Activated naive CD8-positive, alpha-beta T cell treated with anti-CD3 and anti-CD28 coated beads for 36 hours (primary cell): ENCODE measurements at places on chromosomes 3 and 15. TPM values are rescaled to one million over a fixed set of nuclear protein-coding genes. Genes with fewer than 3 reads are reported as not detected.
A peak's percentile ranks its signal among the peaks of the same experiment; 100 is the strongest.

- H3K4me3 ChIP-seq = no peak overlapping the region
- H3K27ac ChIP-seq = no peak overlapping the region
- H3K4me1 ChIP-seq = peaks cover 15% of the 10 kb centered on the region
Measured at GRCh38 chr15:82963471-82964341, 11.2 kb upstream of the HOMER2 start.

DNA sequence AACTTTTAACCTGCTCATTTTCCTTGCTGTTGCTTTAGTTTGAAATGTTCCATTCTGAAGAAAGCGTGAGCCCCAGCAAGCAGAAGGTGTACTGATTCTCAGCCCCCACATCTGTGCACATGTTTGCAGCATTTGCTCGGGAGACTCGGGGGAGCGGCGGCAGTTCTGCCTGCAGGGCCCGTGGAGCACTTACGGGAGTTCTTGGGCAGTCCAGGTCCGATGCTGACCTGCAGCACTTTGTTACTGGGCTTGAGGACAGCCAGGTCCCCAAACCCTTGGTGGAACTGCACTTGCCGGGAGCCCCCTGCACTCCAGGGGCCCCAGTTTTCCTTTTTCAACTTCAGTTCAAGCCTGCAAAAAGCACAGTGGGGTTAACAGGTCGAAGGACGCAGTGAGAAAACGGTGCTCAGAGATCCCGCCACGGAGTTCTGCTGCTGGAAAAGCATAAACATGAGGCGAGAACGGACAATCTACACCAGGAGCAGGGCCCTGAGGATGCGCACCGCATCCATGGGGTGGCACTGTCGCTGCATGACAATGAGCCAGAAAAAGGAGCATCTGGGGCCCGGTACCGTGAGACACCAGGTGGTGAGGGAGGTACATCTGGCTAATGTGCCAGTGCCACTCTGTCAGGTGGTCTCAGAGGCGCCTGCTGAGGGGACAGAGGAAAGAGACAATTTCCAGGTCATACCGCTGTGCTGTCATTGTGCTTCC, 45.6 kb upstream of the LDHAL6B start:
- no peak overlapping the region for H3K4me3 ChIP-seq
- no peaks in the 10 kb centered on the region for H3K36me3 ChIP-seq
- no peaks in the 10 kb centered on the region for H3K4me1 ChIP-seq
- H3K27me3 ChIP-seq = no peaks in the 10 kb centered on the region
- no peak overlapping the region for H3K27ac ChIP-seq
- DNase-seq = peak; percentile 28

DNA sequence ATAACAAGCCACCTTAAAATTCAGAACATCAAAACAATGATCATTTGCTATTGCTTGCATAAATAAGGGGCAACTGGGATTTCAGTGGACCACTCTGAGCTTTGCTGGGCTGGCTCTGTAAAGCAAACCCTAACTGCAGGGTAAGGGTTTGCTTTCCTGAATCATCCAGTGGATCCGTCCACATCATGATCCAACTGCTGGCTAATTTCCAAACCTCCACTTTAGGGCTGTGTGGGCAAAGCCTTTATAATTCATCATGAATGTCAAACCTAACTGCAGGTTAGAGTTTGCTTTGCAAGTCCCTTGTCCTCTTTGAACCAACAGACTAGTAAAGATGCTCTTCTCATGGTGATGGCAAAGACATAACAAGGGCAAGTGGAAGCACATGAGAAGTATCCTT, 76.1 kb downstream of the SYNPR start:
- H3K4me1 ChIP-seq = no peaks in the 10 kb centered on the region
- no peak overlapping the region for H3K27ac ChIP-seq
- no peak overlapping the region for H3K4me3 ChIP-seq
- peaks cover 42% of the 10 kb centered on the region for H3K27me3 ChIP-seq

- H3K4me3 ChIP-seq = peak overlapping the region; percentile 88
- peak; percentile 36 for DNase-seq
- H3K27me3 ChIP-seq = no peaks in the 10 kb centered on the region
- peaks cover 53% of the 10 kb centered on the region for H3K4me1 ChIP-seq
- peaks cover 27% of the 10 kb centered on the region for H3K36me3 ChIP-seq
- H3K27ac ChIP-seq = peak overlapping the region; percentile 84
Measured at GRCh38 chr3:38136393-38136776, 542 bp downstream of the ACAA1 start.

GRCh38 chr3:79040701-79041100, 727.1 kb downstream of the ROBO1 start:
- H3K4me3 ChIP-seq = no peak overlapping the region
- H3K36me3 ChIP-seq = no peaks in the 10 kb centered on the region

Gene SLC28A1
- not detected for total RNA-seq

Gene LRTM1
- total RNA-seq = not detected

GRCh38 chr3:122931636-122932035, 95.9 kb downstream of the SEMA5B start:
- no peak for DNase-seq
- no peak overlapping the region for H3K27ac ChIP-seq
- H3K4me1 ChIP-seq = no peaks in the 10 kb centered on the region
- no peaks in the 10 kb centered on the region for H3K27me3 ChIP-seq
- H3K4me3 ChIP-seq = no peak overlapping the region

Gene HDC
- 0.32 TPM for total RNA-seq

Gene CSTA
- total RNA-seq = not detected

DNA sequence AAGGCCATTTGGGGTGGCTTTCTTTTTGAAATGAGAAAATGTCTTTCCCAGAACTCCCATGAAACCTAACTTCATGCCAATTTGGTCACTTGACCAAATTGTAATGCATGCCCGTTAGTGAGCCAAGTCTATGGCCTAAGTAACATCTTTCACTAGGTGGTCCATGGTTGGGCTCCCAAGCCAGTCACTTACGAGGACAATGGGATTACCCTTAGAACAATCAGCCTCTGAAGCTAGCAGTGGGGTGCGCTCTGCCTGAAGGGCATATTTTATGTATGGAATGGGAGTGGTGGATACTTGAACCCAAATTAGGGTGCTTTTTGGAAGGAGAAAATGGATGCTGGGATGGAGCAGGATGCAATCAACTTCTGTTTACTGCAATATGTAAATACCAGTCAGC, 127.4 kb upstream of the GOLIM4 start:
- H3K4me3 ChIP-seq = no peak overlapping the region
- H3K36me3 ChIP-seq = no peaks in the 10 kb centered on the region
- no peaks in the 10 kb centered on the region for H3K27me3 ChIP-seq
- no peak for DNase-seq
- no peaks in the 10 kb centered on the region for H3K4me1 ChIP-seq

Gene GPR156
- not detected for total RNA-seq

DNA sequence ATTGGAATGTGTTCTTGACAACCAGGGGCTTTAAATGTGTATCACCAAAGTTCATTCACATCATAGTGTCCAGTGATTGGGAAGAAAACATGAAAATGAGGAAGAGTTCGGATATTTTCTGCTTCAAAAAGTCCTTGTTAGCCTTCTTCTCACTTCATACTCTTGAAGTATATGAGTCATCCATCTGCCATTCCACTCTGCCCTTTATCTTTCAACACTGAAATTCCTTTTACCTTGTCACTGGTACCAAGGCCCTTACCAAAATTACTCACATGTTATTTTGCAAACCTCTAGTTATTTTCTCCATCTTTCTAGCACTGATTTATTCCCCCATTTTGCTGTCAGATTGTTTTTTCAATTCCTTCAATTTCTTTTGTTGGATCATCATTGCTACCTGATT, 32.5 kb downstream of the OR5H15 start:
- no peak overlapping the region for H3K4me3 ChIP-seq
- H3K4me1 ChIP-seq = no peaks in the 10 kb centered on the region
- H3K27me3 ChIP-seq = peaks cover 4% of the 10 kb centered on the region
- no peaks in the 10 kb centered on the region for H3K36me3 ChIP-seq

- no peaks in the 10 kb centered on the region for H3K36me3 ChIP-seq
- H3K4me3 ChIP-seq = no peak overlapping the region
- peaks cover 10% of the 10 kb centered on the region for H3K4me1 ChIP-seq
- H3K27ac ChIP-seq = no peak overlapping the region
- H3K27me3 ChIP-seq = peaks cover 8% of the 10 kb centered on the region
Measured at GRCh38 chr3:112689385-112689784, 48.4 kb upstream of the CCDC80 start.

GRCh38 chr3:194931865-194932264, 246.2 kb downstream of the FAM43A start:
- no peak for DNase-seq
- no peaks in the 10 kb centered on the region for H3K36me3 ChIP-seq
- H3K27me3 ChIP-seq = no peaks in the 10 kb centered on the region
- no peak overlapping the region for H3K4me3 ChIP-seq
- H3K4me1 ChIP-seq = no peaks in the 10 kb centered on the region

DNA sequence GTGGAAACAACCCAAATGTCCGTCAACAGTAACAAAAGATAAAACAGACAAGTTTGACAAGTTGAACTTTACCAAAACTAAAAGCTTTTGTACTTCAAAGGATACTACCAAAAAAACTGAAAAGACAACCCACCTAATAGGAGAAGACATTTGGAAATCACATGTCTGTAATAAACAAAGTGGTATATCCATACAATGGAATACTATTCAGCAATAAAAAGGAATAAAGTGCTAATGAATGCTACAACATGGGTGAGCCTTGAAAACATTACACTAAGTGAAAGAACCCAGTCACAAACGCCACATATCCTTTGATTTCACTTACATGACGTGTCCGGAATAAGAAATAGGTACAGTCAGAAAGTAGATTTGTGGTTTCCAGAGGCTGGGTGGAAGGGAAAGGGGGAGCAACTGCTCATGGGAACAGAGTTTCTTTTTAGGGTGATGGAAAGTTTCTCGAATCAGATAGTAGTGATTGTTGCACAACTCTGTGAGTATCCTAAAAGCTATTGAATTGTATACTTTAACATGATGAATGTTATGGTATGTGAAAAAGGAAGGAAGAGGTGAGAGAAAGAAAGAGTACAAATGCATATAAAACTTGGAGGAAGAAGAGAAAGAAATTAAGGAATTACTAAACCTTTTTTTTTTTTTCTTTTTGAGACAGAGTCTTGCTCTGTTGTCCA, 72.7 kb upstream of the ABHD2 start:
- no peak for DNase-seq
- no peak overlapping the region for H3K27ac ChIP-seq
- no peak overlapping the region for H3K4me3 ChIP-seq
- H3K4me1 ChIP-seq = peaks cover 15% of the 10 kb centered on the region
- H3K27me3 ChIP-seq = peaks cover 11% of the 10 kb centered on the region

DNA sequence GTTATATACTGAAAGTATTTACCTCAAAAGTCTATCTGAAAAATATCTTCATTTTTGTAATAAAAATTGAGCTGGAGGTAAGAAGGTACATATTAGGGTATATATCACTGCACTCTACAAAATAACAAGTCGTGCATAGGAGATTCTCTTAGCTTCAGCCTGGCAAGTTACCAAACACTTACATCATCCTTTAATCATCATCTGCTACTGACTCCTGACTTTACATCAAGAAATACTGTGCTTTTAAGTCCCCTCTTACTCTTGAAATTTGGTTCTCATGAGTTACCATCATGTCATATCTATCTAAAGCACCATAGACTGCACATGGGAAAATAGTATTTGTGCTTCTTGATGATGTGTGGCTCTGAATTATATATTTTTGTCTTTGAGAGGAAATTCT, 50.8 kb downstream of the LYSMD4 start:
- H3K4me3 ChIP-seq = no peak overlapping the region
- DNase-seq = no peak
- H3K27ac ChIP-seq = peak overlapping the region; percentile 84
- peaks cover 60% of the 10 kb centered on the region for H3K36me3 ChIP-seq

DNA sequence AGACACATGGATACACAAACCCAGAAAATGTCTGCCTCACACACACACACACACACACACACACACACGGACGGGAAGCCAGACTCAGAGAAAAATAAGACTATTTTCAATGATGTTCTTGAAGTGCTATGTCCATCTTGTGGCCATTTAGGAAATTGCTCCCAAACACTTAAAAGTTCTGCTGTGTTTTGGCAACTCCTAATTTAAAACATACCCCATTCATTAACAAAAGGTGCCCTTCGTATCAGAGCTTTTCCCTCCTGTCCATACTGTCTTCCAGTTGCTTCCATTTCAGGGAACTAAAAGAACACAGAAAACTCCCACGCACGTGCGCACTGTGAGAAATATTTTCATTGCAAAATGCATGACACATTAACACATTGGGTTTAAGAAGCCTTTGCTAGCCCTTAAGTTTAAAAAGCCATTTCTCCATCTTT, 44.6 kb downstream of the SLC12A1 start:
- H3K27me3 ChIP-seq = peaks cover 21% of the 10 kb centered on the region
- H3K4me1 ChIP-seq = no peaks in the 10 kb centered on the region
- H3K27ac ChIP-seq = no peak overlapping the region
- H3K4me3 ChIP-seq = no peak overlapping the region
- no peaks in the 10 kb centered on the region for H3K36me3 ChIP-seq

- H3K27me3 ChIP-seq = no peaks in the 10 kb centered on the region
- no peak for DNase-seq
- no peak overlapping the region for H3K27ac ChIP-seq
- no peaks in the 10 kb centered on the region for H3K4me1 ChIP-seq
- H3K36me3 ChIP-seq = no peaks in the 10 kb centered on the region
Measured at GRCh38 chr3:188452158-188452772, 298.3 kb downstream of the LPP start.

- no peaks in the 10 kb centered on the region for H3K36me3 ChIP-seq
- no peak for DNase-seq
- H3K27ac ChIP-seq = no peak overlapping the region
- H3K27me3 ChIP-seq = peaks cover 22% of the 10 kb centered on the region
- H3K4me3 ChIP-seq = no peak overlapping the region
- H3K4me1 ChIP-seq = no peaks in the 10 kb centered on the region
Measured at GRCh38 chr15:83873966-83874365, 220.0 kb downstream of the ADAMTSL3 start.

DNA sequence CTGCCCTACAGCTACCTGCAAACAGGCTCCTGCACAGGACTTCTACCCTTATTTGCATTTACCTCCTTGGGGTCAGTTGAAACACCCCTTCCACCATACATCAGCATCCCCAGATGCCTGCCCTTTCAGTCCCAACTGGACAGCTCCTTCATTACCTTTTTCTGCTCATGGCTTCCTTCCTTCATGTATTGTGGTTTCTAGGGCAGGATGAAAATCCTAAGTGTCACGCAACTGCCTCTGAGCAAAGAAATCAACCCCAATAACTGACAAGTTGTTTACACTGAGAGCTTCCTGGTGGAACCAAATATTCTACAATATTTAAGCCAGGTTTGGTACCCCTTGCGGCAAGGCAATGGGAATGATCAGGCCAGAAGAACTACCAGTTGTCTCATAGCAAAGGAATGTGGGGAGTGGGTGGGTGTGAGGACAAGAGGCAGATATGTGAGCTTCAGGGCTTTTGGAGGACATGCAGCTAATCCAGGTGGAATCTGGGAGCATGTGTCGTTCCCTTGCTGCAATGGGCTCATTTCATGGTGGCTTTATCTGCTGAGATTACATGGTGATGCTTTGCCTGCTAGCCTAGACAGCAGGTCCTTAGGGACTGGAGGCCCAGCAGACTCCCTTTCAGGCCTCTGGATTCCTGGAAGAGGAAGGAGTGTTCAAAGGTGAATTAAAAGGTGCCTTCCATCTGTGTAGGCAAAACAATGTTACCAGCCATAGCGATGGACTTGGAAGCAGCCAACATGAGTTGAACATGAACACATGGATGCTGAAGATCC, 34.9 kb downstream of the PPCDC start:
- peaks cover 5% of the 10 kb centered on the region for H3K4me1 ChIP-seq
- no peak for DNase-seq
- no peak overlapping the region for H3K27ac ChIP-seq

- no peaks in the 10 kb centered on the region for H3K36me3 ChIP-seq
- H3K27me3 ChIP-seq = peaks cover 4% of the 10 kb centered on the region
- no peak overlapping the region for H3K27ac ChIP-seq
- H3K4me1 ChIP-seq = no peaks in the 10 kb centered on the region
Measured at GRCh38 chr3:184672977-184673870, 38.6 kb downstream of the MAGEF1 start.
